Transverse colon (tissue), 4 donors: ENCODE measurements at places on chromosomes 2 and 18. TPM values are rescaled to one million over a fixed set of nuclear protein-coding genes. Genes with fewer than 3 reads are reported as not detected.

The SLC11A1 gene
- 4.8 TPM for total RNA-seq

The CXCR1 gene
- total RNA-seq, result not detected

The RAB27B gene
- total RNA-seq, result 5.6 TPM

The ERFE gene
- total RNA-seq, result 0.41 TPM

The PAIP2B gene
- total RNA-seq, result 5.1 TPM

The YPEL5 gene
- 86.2 TPM for total RNA-seq

The UCN gene
- not detected for total RNA-seq

The DNAJC5G gene
- total RNA-seq, result not detected

The WDR33 gene
- total RNA-seq, result 36.6 TPM

The XIRP2 gene
- 0.27 TPM for total RNA-seq

The RNMT gene
- total RNA-seq, result 12.7 TPM

The TANC1 gene
- total RNA-seq, result 42.6 TPM

The ST8SIA5 gene
- not detected for total RNA-seq

The DSC3 gene
- not detected for total RNA-seq

The CHRND gene
- not detected for total RNA-seq

The SMYD1 gene
- 3.0 TPM for total RNA-seq

The TWSG1 gene
- total RNA-seq, result 29.5 TPM

The ZBTB7C gene
- 81.2 TPM for total RNA-seq
